ENCODE measurements at places on chromosomes 1 and 21. TPM values are rescaled to one million over a fixed set of nuclear protein-coding genes. Genes with fewer than 3 reads are reported as not detected.
A peak's percentile ranks its signal among the peaks of the same experiment; 100 is the strongest.

EDARADD gene
- 1.8 TPM for total RNA-seq

LYST gene
- 82.7 TPM for total RNA-seq

- no peak for DNase-seq
Observed at GRCh38 chr1:246074421-246074820, 432.7 kb downstream of the SMYD3 start.

DNA sequence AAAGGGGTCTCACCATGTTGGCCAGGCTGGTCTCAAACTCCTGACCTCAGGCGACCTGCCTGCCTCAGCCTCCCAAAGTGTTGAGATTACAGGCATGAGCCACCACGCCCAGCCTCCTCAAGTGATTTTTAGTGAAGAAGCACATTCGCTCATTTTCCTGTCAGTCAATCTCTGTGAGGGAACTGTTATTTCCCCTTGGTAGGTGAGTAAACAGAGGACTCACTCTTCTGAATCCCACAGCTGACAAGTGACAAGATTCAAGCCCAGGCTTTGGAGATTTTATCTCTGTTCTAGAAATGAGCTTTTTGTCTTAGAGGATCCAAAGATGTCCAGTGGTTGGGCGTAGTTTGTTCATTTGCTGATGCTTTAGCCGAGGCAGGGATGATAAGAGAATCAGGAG lies 43.9 kb upstream of the TACSTD2 start:
- no peak for DNase-seq

DNA sequence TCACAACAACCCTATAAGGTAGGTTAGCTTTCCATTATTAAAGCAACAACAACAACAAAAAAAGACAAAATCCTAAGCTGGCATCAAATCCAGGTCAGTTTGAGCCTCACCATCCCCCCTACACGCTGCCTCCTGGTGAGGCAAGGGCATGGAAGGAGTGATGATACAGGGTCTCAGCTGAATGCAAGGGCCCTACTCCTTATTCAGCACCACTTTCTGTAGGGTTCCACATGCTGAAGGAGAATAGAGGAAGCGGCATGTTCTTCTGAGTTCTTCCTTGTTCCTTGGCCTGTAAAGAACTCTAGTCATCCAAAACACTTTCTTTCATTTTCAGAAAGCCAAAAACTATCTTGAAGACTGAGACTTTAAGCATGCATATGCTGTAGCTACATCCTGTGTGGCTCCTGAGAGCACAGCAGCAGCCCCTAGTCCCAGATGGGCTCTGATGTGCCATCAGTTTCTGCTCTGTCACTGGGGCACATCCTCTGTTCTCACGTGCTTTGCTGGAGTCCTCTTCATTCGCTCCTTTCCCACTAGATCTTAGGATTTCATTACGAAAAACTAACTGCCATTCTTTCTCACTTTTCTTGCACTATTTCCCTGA lies 6.2 kb downstream of the ILDR2 start:
- DNase-seq, result no peak

DNA sequence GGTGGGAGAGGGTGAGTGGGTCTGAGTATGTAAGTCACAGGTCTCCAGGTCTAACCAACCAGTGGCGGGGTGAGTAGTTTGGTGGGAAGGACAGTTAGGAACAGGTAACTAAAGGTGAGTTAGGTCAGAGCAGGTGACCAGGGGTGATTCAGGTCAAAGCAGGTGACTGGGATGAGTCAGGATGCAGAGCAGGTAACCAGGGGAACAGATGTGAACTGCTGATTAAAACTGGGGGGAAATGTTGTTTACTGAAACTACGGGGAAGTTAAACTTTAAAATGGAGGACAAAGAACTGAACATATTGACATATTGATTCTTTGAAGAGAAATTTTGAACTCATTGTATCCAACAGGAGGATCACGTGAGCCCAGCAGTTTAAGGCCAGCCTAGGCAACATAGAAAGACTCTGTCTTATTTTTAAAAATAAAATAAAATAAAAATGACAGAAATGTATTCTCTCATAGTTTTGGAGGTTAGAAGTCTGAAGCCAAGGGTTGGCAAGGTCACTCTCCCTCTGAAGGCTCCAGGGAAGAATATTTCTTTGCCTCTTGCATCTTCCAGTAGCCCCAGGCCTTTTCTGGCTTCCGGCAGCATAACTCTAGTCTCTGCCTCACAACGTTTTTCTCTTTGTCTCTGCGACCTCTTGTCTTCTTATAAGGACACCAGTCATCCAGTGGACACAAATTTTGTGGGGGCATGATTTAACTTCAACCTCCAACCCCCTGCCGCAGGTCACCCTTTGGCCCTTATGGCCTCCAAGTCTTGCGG lies 64.3 kb upstream of the TINAGL1 start:
- DNase-seq, result no peak

- no peak for DNase-seq
Observed at GRCh38 chr1:202405928-202406327, 57.4 kb downstream of the PPP1R12B start.

DNA sequence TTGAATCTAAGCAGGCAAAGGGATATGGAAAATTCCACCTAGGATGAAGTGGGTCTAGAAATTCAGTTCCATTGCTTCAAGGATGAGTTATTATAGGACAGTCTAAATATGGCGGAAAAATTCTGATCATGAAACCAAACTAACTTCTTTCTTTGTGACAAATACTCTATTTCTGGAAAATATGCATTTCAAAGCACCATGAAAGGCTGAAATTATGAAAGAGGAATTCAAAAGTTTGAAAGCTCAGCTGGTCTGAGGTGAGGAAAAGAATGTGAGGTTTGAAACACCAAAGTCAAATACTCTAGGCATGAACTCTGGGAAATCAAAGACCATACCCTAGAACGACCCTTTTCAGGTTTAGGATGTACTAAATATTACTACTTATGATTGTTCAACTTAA lies 36.4 kb upstream of the COL11A1 start:
- DNase-seq, result no peak

GRCh38 chr1:201307760-201308499 lies 24.6 kb downstream of the PKP1 start:
- no peak for DNase-seq

DNA sequence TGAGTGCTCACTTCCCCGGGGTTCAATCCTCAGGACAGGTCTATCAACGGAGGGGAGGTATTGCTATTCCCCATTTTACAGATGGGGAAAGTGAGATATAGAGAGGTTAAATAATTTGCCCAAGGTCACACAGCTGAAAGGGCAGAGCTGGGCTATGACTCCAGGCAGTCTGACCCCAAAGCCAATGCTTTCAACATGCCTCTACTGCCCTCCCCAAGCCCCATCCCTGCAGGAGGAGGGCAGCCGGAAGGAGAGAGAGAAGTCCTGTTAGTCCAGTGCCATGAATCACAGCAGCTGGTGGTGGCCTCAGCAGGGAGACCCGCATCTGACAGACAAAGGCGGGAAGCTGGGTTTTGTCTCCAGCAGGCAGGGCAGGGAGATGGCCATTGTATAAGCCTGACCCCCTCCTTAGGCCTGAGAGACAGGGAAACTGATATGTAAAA lies 20.0 kb upstream of the CLIC4 start:
- DNase-seq, result peak; percentile 62

Data from lung (tissue), 17 donors.